Activated naive CD4-positive, alpha-beta T cell treated with Interleukin-2 at 50 U/mL for 16 hours (primary cell): ENCODE measurements at places on chromosomes 12 and 14.

- no peak for DNase-seq
Measured at GRCh38 chr12:64733857-64734256, 25.3 kb downstream of the GNS start.

DNA sequence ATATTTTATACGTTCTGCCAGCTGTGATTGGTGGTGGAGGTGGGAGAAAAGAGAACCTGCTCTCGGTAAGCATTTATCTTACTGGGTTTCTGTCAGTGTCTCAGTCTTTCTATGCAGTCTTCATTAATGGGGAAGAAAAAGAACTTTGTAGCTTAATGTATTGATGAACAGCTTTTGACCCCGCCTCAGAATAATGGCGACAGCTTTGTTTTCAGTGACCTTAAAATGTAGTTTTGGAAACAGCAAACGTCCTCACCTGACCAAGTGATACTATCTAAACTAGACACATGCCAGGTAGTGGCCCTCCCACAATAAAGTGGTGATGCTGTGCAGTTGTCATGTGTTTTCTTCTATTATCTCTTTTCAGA, 1.4 kb downstream of the DACT1 start:
- DNase-seq = no peak

- DNase-seq = peak; percentile 63
Measured at GRCh38 chr12:32134101-32134888, 27.6 kb downstream of the BICD1 start.

DNA sequence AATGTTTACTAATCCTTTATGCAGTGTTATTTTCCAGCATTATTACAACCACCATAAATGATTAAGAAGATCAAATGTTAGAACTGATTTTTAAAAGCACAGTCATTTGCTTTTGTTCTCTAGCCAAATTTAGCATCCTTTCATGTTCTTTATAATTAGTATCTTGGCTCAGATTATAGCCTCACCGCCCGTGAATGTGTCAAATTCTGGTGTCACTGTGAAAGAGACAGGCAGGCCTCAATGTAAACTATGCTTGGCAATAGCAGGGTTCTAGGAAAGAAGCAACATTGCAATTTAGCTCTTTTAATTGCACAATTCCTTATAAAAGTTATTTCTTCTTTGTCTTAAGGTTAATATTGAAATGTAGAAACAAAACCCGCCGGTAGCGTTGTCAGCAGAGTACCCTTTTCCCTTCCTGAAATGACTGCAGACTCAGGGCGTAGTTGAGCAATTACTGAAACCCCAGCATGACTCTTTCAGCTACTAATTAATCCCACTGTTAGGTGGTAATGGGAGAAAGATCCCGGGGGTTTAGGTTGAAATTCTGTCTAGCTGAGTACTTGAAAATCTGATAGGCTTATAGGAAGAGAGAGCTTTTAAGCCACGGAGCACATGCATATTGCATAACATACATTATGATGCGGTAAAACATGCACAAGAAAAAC, 1600.5 kb upstream of the SEL1L start:
- DNase-seq = no peak

DNA sequence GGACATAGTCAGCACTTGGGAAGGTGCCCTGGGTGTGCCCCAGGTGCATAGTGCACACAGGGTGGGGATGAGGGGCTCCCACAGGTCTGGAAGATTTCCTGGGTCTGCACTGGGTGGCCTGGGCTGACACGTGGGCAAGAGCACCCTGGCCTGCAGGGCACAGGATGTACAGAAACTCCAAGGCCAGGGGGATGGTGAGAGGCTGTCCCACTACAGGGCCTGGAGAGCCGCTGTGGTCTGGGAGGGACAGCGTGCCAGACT, 35.8 kb upstream of the PPP1R13B start:
- DNase-seq = no peak

GRCh38 chr12:103806803-103807202, 34.2 kb downstream of the NT5DC3 start:
- DNase-seq = no peak

DNA sequence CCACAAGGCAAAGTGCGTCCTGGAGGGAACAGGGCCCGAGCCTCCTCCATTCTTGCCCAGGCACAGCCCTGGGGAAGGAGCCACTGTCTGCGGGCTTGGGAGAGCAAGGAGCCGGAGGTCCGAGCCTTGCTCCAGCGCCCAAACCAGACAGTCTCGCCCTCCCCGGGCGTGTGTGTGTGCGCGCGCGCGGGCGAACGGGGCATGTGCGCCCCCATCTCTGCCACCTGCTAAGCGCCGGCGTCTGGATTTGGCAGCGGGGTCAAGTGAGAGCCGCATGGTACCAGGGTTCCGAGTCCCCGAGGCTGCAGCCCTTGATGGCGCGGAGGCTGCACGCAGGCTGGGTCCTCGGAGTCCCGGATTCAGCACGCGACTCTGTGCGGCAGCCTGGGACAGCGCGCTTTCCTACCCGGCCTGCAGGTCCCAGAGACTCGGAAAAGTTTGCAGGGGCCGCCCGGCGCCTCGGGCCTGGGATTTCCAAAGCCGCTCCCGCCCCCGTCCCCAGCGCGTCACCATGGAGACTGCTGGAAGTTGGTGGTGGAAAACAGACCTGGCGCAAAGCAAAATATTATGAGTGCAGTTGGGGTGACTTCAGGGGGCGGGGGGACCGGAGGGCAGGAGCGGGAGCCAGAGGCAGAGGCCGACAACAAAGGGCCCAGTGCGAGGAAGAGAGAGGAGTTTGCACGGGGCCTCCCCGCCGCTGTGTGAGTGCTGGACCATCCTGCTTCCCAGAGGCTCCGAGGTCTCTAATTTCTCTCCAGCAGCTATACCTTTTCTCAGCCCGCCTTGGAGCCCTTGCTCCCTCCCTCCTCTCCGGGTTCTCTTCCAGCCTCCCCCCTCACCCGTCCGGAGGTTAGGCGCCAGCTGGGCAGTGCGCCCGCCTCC, 4.2 kb downstream of the RFX4 start:
- no peak for DNase-seq

- DNase-seq = no peak
Measured at GRCh38 chr12:88970740-88971139, 381.6 kb downstream of the DUSP6 start.

- peak; percentile 67 for DNase-seq
Measured at GRCh38 chr12:124646385-124647230, 79.2 kb upstream of the NCOR2 start.

GRCh38 chr12:26691234-26691970, 141.6 kb downstream of the ITPR2 start:
- no peak for DNase-seq

GRCh38 chr14:77964586-77964985, 164.7 kb downstream of the ADCK1 start:
- no peak for DNase-seq

DNA sequence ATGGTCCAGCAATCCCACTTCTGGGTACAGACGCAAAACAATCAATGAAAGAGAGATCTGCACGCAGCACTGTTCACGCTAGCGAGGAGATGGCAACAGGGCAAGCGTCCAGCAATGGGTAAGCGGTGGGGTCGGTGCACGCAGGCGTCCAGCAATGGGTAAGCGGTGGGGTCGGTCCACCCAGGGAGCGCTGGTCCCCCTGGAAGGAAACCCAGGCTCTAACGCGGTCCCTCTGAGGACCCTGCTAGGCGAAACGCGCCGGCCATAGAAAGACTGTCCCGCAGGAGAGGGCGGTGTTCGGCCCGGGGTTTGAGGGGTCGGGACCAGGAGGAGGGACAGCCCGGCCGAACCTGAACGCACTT, 618 bp upstream of the PGAM5 start:
- DNase-seq = no peak

- no peak for DNase-seq
Measured at GRCh38 chr12:65248656-65249633, 29.5 kb upstream of the MSRB3 start.

- DNase-seq = peak; percentile 59
Measured at GRCh38 chr12:9064201-9064814, 51.4 kb downstream of the A2M start.

DNA sequence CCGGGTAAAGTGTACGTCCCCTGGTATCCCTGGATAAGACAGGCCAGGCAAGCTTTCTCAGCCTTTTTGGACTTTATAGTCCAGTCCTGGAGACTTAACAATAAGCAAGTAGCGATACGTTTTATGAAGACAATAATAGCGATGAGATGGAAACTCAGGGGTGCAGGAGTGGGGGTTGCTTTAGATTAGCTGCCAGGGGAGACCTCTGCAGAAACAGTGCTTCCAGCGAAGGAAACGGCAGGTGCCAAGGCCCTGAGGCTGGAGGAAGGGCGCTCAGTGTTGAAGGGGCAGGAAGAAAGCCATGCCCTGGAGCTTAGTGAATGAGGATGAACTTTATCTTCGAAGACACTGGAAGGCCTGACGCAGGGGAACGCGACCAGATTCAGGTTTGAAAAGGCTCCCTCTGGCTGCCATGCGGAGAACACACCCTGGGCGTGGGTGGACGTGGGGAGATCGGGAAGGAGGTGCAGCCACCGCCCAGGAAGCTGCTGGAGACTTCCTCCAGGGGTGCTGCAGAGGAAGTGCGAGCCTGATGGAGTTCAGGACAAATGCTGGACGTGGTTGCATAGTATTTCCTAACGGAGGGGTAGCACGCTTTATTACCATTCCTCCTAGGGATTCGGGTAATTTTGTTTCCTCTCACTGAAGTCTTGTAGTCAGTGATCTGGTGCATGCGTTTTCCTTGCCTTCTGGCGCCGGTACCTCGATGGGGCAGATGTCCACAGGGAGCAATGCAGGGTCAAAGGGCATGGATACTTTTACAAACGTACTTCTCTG, 26.1 kb upstream of the UBC start:
- peak; percentile 87 for DNase-seq

GRCh38 chr12:118447181-118447580, 70.8 kb downstream of the SUDS3 start:
- no peak for DNase-seq

GRCh38 chr14:35123388-35123703, 994 bp downstream of the PRORP start:
- no peak for DNase-seq

GRCh38 chr12:55935738-55936151, 4.8 kb downstream of the DGKA start:
- peak; percentile 59 for DNase-seq

DNA sequence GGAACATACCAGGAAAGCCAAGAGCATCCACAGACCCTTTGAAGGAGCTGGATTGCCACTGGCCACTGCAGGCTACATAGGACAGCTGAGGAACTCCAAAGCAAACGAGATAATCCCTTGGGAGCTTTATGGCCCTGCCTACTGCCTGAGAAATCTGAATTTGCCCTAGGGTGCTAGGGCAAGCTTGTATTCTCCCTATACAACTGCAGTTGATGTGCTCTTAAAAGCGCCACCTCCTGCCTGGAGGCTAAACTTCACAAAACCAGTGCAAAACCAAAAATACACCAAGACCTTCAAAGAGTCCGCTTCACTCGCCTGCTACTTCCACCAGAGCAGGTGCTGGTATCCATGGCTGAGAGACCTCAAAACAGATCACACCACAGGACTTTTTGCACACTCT, 99.6 kb upstream of the KRR1 start:
- DNase-seq = no peak

- DNase-seq = no peak
Measured at GRCh38 chr14:89531661-89532335, 114.8 kb upstream of the FOXN3 start.

- DNase-seq = no peak
Measured at GRCh38 chr12:108179305-108179704, 50.2 kb downstream of the WSCD2 start.

DNA sequence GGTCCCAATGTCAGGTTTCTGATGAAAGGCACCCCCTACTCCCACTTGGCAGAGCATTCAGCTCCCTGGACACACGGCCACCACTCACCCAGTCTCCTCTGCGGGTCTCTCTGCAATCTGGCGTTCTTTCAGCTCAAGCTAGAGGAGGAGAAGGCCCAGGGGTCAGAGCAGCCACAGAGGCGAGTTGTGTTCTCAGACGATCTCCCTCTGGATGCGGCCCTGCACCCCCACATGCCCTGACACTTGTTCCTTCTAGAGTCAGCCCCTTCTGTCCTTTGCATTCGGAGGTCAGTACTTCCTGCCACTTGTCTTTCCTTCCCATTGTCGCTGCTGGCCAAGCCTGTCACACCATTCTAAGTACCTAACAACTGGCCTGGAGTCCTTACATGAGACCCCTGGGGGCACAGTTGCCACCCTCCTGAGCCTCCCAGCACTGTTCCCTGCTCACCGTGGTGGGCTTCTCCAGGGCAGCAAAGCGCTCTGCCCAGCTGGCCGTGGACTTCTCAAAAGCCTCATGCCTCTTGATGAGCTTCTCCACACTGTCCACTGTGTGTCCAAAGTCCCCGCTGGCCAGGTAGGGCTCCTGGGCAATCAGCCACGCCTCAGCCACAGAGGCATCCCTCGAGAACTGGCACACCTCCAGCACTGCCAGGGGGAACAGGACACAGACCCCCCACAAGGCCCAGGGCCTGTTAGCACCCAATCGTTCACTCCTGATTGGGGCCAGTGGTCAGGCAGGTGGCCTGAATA, 63.2 kb downstream of the PLEKHG3 start:
- DNase-seq = no peak

- DNase-seq = no peak
Measured at GRCh38 chr14:71764701-71765382, 167.4 kb upstream of the RGS6 start.

GRCh38 chr14:49545071-49545470, 41.1 kb downstream of the RPS29 start:
- no peak for DNase-seq

DNA sequence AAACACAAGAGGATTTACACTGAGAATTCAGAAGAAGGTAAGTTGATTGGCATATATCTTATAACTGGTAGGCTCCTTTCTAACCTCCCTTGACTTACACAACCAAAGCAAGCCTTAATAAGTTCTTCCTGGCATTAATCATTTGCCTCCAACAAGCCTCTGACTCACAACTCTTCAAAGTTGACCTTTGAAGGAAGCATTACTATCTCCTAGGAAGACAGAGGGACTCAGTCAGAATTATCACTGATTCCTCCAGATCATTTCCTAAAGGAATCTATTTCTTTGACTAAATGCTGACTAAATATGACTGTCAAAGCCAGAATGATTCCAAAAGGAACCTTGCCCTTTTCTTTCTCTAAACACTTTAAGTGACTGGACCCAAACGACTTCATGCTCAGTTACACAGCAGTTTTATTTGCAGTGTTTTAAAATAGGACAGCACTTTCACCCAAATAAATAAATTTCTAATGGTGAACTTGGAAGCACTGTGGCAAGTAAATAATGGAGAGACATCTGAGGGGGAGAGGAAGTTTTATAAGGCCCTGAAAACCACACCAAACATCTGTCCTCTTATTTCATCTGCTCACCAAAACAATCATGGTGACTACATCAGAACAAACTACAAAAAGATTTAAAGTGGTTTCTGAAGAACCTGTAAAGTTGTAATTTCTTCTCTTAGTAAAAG, 128.2 kb downstream of the KLHL28 start:
- DNase-seq = no peak

- no peak for DNase-seq
Measured at GRCh38 chr14:103056322-103057027, 874 bp downstream of the CDC42BPB start.

DNA sequence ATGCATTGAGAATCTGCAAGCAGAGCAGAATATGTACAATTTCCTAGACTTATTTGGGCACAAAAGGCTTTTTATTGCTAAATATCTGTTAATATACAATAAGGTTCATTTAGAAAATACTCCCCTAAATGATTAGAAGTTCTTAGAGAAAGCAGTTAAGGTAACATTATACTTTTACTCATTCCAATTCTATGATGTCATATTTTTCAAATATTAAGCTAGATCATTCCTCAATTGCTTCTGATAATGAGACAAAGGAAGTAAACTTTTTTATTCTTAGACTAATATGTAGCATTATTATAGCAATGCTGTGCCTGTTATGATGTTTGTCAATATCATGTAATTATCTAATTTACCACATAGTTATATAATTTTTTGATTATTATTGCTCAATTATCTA, 447.0 kb downstream of the SLC16A7 start:
- DNase-seq = no peak

GRCh38 chr12:94982456-94982855, 21.0 kb downstream of the NDUFA12 start:
- DNase-seq = no peak
